Amniotic stem cell (primary cell): ENCODE measurements at places on chromosomes 12 and 14.
A peak's percentile ranks its signal among the peaks of the same experiment; 100 is the strongest.

DNA sequence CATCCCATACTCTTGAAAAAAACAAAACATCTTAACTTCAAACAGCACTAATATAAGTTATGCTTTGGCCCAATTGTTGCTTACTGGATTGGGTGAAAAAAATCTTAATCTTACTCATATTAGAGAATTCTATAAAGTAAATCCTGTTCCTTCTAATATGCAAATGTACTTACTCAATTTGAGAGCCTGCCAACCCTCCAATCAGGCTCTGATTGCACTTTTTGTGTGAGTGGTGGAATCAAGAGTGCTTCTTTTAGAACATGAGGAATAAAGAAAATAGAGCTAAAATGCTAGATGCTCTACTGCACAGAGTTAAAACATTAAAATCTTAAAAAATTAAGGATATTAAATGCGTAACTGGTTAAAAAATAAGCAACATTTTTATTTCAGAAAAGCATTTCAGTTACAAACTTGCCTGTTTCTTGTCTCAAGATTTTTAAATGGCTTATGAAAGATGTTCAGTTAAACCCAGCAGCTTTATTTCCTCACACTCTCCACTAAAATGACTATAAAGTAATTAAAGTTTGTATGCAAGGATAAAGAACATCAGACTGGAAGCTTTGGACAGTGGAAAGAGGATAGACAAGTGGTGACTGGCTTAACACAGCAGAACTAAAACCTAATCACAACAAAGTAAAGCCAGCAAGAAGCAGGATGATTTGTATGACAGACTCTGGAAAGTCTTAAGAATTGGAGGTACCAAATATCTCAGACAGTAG is 177.5 kb downstream of the SLC2A13 start:
- no peak for DNase-seq

- no peak for DNase-seq
Observed at GRCh38 chr12:32569259-32569658, 109.8 kb upstream of the DNM1L start.

GRCh38 chr14:100546051-100546443 is 41.2 kb downstream of the BEGAIN start:
- DNase-seq: no peak

- peak; percentile 50 for DNase-seq
Observed at GRCh38 chr12:88113871-88114270, 28.0 kb downstream of the CEP290 start.

DNA sequence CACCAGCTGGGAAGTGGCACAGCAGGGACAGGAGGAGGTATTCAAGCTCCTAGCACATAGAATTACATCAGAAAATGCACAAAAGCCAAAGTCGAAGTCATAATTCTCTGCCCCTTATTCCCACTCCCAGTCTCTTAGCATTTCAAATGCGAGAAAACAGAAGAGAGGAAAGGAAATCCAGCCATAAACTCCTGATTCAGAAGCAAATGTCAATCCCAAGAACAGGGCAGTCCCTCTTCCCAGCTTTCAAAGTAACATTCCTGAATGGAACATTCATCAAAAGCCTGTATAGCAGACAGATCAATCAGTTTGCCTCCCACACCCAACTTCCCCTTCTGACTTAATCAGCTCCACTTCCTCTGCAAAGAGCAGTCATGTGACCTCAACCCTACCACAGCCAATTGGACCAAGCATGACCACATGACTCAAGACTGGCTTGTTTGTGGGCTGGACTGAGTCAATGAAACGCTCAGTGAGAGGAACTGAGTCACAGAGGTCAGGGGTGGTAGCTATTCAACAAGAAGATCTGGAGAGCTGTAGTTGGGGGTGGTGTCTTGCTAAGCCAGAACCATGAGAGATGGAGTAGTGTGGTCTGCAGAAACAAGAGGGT is 41.4 kb upstream of the TUNAR start:
- no peak for DNase-seq

- DNase-seq: no peak
Observed at GRCh38 chr12:110796952-110797351, 49.8 kb upstream of the CCDC63 start.

DNA sequence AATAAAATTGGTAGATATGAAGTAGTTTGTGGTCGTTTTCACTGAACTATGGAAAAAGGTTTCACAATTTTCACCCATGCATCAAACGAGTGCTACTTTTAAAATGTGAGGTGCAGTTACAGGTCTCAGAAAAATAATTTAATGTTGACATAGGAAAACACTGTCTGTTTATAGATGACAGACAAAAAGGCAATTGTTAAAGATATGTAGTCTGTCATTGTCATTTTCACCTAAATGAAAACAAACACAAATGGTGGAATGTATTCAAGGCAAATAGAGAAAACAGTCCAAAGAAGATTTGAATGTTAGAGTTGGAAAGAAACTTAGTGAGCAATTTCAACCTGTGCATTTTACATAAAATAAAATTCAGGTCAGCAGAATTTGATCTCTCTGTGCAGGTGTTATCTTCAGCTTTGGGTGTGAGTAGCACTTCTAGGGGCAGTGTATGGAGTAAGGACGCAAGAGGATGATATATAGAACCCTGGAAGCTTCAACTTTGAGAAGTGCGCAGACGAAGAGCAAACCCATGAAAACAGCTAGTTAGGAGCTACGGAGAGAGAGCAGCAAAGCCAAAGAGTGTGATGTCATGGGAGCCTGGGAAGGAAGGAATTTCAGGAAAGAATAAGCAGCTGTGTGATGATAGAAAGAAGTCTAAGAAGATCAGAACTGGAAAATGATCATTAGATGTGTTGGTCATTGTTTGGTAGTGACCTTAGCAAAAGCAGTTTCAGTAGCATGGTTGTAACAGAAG is 6.2 kb downstream of the RERG start:
- DNase-seq: no peak
